ENCODE measurements at places on chromosomes 13 and 19.

DNA sequence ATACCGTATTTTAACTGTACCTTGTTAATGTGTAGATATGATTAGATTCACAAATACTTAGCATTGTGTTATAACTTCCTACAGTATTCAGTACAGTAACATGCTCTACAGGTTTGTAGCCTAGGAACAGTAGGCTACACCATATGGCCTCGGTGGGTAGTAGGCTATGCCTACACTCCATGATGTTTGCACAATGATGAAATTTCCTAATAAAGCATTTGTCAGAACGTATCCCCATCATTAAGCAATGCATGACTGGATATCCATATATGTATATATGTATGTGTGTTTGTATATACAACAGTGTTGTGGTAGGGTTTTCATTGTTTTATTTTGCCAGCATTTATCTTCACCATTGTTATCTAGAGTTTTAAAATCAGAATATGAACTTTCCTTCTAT is 119.4 kb downstream of the SLC7A1 start:
- no peak for DNase-seq

GRCh38 chr13:51645761-51646670 is 61.8 kb downstream of the WDFY2 start:
- DNase-seq, result no peak

DNA sequence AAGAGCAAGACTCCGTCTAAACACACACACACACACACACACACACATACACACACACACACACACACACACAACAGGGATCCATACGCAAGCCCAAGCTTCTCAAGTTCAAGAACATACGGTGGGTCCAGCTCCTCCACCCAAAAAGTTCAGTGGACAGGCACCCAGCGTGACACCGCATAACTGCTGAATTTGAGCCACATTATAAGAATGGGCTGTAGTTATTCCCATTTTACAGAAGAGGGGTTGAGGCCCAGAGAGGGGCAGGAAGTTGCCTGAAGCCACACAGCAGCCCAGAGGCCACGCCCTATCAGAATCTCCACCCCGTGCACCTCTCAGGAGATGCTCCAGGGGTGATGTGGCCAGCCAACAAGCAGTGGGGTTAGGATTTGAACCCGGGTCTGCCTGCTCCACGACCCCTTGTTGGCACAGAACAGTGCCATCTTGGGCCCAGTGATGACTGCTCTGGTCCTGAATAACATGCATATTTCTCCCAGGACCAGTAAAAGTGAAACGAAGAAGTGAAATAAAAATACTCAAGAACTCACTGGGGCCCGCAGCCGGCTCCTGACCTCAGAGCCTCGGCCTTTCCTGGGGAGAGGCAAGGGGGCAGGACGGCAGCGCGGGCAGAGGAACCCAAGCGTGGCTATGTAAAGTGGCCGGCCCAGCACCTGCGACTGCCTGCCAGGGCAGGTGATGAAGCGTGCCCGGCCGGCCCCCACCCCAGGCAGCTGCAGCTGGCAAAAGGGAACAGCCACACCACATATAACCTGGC is 61.9 kb downstream of the AP1M1 start:
- DNase-seq, result no peak

- DNase-seq, result no peak
Measured at GRCh38 chr13:98568918-98569317, 8.0 kb downstream of the STK24 start.

DNA sequence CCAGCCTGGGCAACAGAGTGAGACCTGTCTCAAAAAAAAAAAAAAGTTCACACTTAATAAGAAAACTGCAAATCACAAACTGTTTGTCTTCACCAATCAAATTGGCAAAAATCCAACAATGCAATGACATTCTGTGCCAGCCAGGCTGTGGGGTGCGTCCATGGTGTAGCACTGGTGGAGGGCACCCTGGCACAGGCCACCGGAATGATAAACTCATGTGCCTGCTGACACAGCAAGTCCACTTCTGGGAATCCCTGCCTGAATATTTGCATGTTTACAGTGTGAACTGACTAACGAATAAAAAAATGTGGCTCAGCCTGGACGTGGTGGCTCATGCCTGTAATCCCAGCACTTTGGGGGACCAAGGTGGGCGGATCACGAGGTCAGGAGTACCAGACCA is 1.6 kb upstream of the LRRC25 start:
- peak; percentile 87 for DNase-seq
